ENCODE measurements at places on chromosomes 3 and 15.

DNA sequence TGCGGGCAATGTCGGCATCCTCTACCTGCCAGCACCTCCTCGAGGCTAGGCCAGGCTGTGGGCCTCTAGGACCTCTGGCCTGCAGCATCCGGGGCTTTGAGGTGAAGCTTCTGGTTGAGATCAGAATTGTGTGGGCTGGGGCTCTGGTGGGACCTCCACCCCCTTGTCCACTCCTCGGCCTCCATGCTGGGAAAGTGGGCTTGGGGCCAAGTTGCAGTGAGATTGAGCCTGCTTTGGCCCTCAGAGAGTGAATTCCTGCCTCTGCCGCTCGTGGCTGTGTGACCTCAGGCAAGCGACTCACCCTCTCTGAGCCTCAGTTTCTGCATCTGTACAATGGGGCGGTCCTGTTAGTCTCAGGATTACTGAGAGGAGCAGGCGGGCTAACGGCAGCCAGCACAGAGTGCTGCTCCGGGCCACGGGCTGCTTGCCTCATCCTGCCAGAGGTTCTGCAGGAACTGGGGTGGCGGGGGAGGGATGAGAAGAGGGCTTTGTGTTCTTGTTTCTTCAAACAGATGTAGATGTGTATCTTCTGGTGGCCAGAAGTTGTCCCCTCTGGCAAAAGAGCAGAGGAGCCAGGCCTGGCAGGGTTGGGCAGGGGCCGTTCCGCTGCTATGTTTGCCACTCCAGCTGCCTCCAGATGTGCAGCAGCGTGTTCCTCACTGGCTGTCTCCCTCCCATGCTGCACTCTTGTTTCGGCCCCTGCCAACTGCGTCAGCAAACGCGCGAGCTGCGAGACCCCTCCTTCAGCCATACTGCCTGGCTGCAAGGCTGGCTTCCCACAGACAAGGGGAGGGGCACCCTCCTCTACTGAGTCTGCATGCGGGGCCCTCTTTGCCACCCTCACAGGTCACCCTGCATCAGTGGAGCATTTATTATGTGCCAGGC, 33.7 kb downstream of the FBLN2 start:
- no peak for DNase-seq

DNA sequence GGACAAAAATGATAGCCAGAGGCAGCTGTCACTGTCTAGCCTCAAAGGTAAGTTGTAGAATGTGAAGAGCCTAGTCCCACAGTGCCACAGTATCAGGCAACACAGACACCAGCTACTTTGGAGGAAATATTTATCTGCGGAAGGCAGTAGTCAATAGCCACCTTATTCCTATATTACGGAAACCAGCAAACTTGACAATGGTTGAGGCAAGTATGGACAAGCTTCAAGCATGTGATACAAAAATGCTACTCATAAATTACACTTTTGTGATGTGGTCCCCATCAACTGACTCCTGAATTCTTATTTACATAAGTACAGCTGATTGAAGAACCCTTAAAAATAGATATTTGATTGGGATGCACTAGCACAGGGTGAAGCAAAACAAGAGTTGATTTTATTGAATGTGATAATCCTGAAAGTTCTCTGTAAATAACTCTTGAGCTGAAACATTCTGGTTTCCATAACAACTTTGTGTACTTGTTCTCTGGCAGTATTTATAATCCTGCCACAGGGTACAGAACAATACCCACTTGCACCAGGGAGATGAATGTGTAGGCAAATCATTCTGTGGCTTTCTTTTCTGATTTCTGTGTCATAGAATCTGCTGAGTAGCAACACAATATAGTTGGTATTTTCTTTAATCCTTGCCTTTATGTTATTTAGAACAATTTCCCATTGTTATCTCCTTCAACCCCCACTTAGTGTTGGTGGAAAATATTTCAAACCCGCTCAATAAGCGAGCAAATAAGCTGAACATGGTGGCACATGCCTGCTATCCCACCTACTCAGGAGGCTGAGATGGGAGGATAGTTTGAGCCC, at the start of gene ANKUB1:
TSS of gene ANKUB1 (minus strand) at position 103 of the 819 bp plus-strand sequence. CDS start 188 bp downstream, outside the sequence.
- no peak for DNase-seq

DNA sequence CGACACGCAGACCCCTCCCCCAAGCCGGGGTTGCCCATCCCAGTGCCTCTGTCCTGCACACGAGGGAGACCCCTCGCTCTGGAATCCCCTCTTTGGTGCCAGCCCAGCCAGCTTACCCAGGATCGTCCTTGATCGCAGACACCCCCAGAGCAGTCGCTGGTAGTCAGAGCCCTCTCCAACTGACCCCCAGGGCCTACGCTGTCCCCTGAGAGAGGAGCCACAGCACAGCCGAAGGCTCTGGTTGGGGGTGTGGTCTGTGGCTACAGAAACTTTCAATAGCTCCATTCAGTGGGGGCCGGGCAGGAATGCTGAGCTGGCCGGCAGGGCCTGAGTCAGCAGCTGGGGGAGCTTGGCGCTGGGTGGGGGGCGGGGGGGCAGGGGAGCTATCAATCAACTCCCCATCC, at the start of gene LCTL:
TSS of gene LCTL (minus strand) at position 258 of the 404 bp plus-strand sequence. CDS start 633 bp downstream, outside the sequence.
- DNase-seq = no peak

DNA sequence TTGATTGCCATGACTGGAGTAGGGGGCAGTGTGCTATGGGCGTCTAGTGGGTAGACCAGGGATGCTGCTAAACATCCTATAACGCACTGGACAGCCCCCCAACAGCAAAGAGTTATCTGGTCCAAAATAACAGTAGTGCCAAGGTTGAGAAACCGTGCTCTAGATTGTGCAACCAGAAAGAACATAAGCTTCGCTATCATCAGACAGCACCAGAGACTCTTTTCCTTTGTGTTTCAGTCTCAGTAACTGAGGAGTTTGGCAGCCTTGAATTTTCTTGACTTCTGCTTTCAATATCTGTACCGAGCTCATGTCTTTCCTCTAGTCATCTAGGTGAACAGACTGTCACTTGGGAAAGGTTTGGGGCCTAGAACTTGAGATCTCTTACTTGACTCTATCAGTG, 8.8 kb downstream of the ARID3B start:
- DNase-seq = no peak

- DNase-seq = no peak
Observed at GRCh38 chr3:41974223-41974622, 12.3 kb upstream of the ULK4 start.

GRCh38 chr15:68210821-68211655, 5.9 kb upstream of the CALML4 start:
- peak; percentile 78 for DNase-seq

GRCh38 chr3:151788401-151788800, 25.5 kb upstream of the AADAC start:
- DNase-seq = no peak

Data from left colon (tissue), 2 donors.